Lung (tissue), 17 donors: ENCODE measurements at places on chromosomes 4 and X.
A peak's percentile ranks its signal among the peaks of the same experiment; 100 is the strongest.

DNA sequence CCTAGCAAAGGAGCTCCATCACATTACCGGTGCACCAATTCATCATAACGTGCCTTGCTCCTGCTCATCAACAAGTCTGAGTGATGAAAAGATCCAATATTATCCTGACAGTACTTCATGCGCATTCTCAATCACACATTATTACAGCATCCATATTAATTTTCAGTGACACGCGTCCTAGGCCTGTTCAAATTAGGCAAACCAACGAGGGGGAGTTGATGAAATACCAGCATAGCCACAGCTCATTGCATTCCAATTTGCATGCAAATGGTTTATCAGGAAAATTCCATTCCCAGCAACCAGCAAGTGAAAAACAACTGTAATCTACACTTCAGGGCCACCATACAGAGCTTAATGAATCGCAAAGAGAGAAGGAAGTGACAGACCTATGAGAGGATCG lies 236.9 kb downstream of the DCLK2 start:
- DNase-seq, result no peak

GRCh38 chr4:110944501-110944900 lies 321.6 kb upstream of the PITX2 start:
- DNase-seq, result no peak

- DNase-seq, result no peak
Observed at GRCh38 chrX:154719132-154719675, 31.7 kb downstream of the GAB3 start.

GRCh38 chrX:40202456-40202855 lies 104.7 kb upstream of the BCOR start:
- no peak for DNase-seq

GRCh38 chr4:86014599-86014998 lies 345.3 kb downstream of the MAPK10 start:
- DNase-seq, result no peak

DNA sequence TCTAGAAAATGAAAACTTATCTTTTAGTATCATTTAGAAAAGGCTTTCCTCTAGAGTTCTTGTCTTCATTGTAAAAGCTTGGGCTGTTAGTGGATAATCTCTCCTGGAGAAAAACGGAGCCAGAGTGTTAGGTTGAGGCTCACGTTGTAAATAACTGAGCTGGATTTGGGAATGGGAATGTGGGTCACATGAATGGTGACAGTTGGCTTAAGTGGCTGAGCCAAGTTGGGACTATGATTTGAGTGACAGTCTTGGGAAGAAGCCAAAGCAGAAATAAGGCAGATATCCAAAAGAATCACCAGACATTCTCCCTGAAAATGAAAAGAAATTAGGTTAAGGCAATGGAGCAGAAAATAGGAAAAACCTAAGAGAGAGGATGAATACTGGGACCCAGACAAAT lies 33.6 kb upstream of the PDGFC start:
- no peak for DNase-seq

GRCh38 chrX:153491351-153491914 lies 3.3 kb upstream of the BGN start:
- DNase-seq, result peak; percentile 79

GRCh38 chr4:80926446-80926845 lies 104.1 kb upstream of the BMP3 start:
- DNase-seq, result no peak

DNA sequence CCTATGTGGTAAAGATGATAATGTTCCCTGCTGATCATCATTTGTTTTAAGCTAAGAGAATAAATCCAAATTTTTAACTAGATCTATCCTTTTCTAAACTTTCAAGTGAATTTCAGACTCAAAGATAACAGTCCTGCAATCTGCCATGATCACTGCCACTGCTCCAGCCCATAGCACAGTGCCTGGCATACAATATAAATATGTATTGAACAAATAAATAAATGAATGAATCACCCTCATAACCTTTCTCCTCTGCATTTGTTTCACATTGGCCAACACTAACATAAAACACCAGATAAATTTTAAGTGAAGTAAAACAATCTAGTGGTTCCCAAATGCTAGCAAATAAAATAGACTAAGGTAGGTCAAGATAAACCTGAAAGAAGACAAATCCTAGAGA lies 439.0 kb downstream of the GPM6A start:
- DNase-seq, result no peak

DNA sequence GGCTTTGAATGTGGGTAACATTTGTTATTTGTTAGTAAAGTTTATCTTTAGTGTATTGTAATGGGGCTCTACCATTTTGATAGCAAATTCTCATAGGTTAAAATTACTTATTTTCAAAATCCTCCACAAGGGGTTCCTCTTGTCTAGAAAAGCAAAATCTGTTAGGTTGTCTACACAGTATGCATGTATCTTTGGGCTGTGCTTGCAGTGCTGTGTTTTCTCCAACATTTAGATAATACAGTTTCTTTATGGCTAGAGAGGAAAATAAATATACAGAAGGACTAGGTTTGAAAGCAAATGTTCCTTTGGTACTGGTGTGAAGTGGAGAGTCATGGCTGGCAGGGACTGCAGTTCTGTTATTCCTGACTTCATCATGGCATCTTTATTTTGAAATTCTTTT lies 40.3 kb downstream of the POLR2B start:
- DNase-seq, result peak; percentile 29

- DNase-seq, result no peak
Observed at GRCh38 chr4:185716141-185716551, 95.8 kb downstream of the SORBS2 start.

DNA sequence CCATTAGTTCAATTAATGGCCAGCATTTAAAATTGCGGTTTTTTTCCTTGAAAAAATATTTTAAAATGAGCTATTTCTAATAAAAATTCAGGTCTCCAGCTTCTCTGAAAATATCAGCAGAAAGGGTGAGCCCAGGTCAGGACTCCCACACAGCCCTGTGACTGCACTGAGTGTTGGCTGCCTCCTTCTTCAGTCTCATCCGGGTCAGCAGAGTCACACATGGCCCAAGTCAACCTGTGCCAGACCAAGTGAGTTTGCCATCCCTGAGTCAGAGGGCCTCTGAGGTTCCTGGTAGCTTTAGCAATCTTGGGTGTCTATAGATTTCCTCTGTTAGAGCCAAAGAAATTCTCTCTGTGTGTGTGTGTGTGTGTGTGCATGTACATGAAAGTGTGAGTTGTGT lies 22.1 kb upstream of the MSX1 start:
- DNase-seq, result no peak

DNA sequence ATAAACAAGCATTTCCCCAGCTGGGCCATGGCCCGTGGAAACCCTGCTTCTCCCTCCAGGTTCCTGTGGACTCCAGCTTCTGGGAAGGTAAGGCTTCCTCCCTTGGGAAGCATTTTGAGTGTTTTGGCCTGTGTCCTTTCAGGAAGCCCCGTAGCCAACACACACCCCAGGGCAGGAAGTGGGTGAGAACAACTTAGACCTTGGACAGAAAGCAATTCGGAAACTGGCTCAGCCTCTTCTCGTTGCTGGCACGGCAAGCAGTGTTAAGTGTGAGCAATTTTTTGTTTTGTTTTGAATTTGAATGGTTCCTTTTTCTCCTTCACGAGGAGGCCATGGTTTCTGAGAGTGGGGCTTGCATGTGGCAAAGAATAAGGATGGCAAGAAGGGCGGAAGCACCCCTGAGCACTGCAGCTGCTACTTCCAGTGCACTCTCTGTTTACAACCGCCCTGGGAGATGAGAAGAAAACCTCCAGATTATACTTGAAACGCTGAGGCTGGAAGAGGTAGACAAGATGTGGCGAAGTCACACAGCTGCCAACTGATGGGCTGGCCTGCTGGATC lies 14.1 kb upstream of the CYTL1 start:
- DNase-seq, result peak; percentile 65

DNA sequence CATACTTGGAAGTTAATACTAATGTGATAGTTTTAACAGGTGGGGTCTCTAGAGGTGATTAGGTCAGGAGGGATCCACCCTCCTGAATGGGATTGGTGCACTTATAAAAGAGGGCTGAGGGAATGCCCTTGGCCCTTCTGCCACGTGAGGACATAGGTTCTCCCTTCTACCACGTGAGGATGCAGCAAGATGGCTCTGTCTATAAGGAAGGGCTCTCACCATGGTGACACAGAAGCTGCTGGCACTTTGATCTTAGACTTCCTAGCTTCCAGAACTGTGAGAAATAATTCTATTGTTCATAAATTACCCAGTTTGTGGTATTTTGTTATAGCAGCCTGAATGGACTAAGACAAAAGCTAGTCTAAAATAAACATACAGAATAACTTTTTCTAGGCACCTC lies 1.0 kb downstream of the AADAT start:
- peak; percentile 13 for DNase-seq

DNA sequence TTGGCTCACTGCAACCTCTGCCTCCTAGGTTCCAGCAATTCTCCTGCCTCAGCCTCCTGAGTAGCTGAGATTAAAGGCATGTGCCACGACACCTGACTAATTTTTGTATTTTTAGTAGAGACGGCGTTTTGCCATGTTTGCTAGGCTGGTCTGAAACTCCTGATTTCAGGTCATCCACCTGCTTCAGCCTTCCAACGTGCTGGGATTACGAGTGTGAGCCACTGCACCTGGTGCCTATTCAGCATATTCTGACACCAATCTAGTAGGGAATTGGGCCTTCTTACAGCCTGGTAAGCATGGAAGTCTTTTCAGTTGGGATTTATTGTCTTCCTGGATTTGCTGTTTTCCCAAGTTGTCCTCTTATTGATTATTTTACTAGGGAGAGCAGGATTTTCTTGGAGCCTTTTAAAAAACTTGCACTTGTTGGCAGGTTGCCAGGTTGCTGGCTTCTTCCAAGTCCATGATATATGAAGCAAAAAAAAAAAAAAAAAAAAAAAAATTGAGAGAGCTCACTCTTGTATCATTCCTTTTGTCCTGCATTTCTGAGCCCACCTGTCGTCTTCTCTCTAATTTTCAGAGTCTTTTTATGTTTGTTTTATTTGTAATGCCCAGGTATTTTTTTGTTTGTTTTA lies 43.7 kb downstream of the TMPRSS11E start:
- peak; percentile 44 for DNase-seq

GRCh38 chr4:166688835-166689234 lies 545.5 kb downstream of the SPOCK3 start:
- DNase-seq, result no peak

GRCh38 chrX:119698845-119699244 lies 5.9 kb upstream of the SEPTIN6 start:
- peak; percentile 72 for DNase-seq

- DNase-seq, result peak; percentile 11
Observed at GRCh38 chr4:188417181-188417580, 277.9 kb downstream of the TRIML1 start.

- no peak for DNase-seq
Observed at GRCh38 chr4:126081336-126081735, 766.6 kb downstream of the FAT4 start.

DNA sequence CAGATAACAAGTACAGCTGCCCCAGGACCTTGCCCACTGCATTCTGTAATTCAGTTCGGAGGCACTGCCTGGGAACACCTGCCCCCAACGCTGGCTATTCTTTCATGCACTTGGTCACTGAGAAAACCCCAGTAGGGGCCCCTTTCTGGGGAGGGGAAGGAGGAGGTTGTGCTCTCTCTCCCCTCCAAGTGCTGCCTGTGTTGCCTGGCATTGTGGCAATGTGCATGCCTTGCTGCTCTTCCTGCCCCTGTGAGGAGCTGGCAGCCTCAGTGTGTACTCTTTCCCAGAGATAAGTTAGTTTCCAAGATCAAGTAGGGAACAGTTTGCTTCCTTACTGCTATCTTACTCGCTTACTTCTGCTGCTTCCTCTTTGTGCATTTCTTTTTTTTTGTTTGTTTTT lies 90.8 kb downstream of the AASDH start:
- no peak for DNase-seq

GRCh38 chrX:46034868-46035267 lies 510.4 kb downstream of the ZNF674 start:
- DNase-seq, result no peak

- no peak for DNase-seq
Observed at GRCh38 chr4:117596917-117597480, 437.3 kb upstream of the NDST3 start.

DNA sequence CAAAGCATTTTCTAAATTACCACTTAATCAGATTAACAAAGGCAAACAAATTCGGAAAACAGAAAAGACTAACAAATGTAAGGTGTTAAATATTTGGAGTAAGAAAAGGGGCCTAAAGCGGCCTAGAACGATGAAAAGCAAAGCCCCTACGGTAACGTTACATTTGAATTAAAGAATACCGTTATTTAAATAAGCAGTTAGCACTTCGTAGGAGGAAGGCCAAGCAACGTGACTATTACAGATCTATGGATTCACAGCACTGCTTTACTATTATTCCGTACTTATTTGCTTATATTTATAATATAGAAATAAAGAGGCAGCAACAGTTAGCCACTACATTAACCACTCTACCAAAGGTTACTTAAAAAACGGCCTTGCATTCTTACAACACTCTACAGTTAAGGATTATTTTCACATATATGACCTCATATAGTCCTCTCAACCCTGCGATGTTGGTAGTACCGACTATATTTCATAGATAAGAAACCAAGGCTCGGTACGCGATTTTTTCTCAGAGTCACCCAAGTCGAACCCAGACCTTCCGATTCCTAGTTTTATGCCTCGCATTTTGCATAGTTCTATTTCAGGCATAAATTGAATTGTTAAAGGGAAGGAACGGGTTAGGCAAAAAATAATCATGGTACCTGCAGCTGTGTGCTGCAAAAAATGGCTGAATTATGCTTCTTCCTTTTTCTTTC lies 2.9 kb downstream of the KLHL15 start:
- DNase-seq, result peak; percentile 47

DNA sequence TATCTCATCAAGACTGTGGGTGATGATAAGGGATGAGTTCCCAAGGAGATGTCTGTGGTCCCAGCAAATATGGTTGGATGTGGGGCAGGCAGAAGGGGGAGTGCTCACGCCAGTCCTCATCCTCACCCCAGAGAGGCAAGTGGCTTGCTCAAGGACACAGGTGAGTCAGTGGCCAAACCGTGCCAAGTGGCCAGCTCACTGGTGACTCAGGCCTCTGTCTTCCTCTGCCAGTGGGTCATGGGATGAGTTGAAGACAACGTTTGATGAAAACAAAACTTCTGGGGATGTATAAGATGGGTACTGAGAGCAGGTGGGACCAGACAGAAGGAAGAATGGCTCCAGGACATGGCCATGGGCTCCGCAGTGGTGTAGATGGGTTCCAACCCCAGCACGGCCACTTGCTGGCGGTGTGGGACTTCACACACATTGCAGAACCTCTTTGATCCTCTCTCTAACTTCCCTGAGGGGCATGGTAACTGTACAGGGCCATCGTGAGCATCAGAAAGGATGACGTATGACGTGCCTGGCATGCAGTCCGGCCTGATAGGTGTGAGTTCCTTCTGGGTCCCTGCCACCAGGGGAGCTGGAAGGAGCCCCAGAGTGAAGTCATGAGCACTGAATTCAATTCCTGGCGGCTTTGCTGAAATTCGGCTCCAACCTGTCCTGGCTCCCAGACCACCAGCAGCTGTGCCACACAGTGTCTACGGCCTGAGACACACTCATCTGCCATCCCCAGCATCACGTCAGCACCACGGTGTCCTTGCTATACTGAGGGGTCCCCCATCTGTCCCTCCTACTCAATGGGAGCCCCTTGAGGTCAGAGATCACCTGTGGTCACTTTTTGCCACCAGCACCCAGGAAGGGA lies 41.3 kb upstream of the GPR78 start:
- DNase-seq, result no peak

- peak; percentile 34 for DNase-seq
Observed at GRCh38 chr4:158161551-158162354, 11.1 kb downstream of the GASK1B start.
